ENCODE measurements at places on chromosomes 11 and 22.

DNA sequence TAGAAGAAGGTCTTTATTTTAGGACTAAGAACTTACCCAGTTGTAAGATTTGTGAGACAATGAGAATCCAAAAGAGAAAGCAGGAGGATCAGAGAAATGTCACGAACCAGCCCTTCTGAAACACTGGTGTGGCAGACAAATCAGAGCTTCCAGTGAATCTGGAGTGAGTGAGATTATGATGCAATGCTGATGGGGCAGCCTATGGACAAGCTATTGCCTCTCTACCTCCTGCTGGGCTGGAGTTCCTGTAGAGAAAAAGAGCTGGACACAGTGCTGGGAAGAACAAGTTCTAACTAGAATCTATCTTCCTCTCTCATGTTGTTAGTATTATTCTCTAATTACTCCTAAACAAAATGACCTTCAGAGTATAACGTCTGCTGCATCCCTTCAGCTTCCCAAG lies 12.0 kb upstream of the ANO3 start:
- DNase-seq: no peak

GRCh38 chr11:43987384-43988039 lies 45.1 kb downstream of the C11orf96 start:
- no peak for DNase-seq

GRCh38 chr11:10982704-10983510 lies 125.1 kb upstream of the ZBED5 start:
- no peak for DNase-seq

DNA sequence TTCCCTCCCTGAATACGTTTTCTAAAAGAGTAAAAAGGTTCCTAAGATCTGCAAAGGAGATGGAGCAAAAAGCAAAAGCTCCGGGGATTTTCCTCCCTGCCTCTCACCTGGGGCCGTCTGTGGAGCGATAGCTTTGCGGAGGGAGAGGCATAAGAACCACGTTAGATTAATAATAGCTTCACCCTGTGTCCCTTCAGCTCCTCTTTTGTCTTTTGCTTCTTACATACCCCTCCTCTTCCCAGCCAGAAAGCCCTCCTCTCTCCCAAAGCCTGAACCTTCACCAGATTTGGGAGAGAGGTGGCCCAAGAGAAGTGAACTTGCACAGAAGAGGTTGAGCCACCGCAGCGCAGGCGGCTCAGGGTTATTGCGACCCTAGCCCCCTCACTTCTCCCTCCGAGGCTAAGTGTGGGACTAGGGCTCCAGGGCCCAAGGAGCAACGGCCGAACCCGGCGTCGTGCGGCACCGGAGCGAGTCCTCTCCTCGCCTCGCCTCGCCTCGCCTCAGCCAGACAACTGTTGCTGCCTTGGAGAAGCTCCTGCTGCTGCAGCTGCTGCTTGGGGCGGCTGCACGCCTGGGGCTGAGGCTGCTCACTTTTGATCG lies 97.6 kb upstream of the HSD17B12 start:
- no peak for DNase-seq

GRCh38 chr11:37026326-37026725 lies 428.3 kb upstream of the RAG2 start:
- no peak for DNase-seq
